WERI-Rb-1 (cell line): ENCODE measurements at places on chromosomes 1 and 21.
A peak's percentile ranks its signal among the peaks of the same experiment; 100 is the strongest.

GRCh38 chr1:162976628-162977027 lies 92.5 kb upstream of the RGS4 start:
- DNase-seq = peak; percentile 24

DNA sequence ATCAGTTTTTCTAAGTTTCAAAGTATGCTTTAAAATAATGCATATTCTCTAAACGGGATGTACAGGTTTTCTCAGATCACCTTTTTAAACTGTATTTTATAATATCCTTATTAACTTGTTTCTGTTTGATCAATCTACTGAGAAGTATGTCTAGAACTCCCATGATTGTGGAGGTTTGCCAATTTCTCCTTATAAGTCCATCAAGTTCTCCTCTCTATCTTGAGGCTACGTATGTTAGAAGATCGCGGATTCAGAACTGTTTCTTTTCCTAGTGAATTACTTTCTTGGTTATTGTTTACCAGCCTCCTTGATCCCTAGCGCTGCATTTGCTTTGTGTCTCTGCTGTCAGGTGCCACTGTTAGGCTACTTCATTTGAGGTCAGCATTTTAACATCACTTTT lies 89.2 kb downstream of the NPHP4 start:
- DNase-seq = no peak

DNA sequence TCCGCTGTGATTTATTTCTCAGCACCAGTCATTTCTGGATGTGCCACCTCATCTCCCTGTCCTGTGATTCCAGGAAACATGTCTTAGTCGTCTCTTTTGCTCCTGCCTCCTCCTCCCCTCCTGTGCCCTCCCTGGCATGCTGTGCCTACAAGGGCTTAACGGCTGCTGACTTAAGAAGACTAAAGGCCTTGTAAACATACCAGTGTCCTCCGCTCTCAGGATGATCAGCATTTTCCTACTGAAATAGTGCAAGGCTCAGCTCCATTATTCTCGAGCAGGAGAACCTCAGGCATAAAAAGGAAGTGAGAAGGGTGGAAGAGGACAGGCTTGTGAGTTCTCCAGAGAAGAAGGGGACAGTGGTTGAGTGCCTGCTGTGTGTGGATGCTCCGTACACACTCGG lies 61.6 kb upstream of the RUNX3 start:
- no peak for DNase-seq

DNA sequence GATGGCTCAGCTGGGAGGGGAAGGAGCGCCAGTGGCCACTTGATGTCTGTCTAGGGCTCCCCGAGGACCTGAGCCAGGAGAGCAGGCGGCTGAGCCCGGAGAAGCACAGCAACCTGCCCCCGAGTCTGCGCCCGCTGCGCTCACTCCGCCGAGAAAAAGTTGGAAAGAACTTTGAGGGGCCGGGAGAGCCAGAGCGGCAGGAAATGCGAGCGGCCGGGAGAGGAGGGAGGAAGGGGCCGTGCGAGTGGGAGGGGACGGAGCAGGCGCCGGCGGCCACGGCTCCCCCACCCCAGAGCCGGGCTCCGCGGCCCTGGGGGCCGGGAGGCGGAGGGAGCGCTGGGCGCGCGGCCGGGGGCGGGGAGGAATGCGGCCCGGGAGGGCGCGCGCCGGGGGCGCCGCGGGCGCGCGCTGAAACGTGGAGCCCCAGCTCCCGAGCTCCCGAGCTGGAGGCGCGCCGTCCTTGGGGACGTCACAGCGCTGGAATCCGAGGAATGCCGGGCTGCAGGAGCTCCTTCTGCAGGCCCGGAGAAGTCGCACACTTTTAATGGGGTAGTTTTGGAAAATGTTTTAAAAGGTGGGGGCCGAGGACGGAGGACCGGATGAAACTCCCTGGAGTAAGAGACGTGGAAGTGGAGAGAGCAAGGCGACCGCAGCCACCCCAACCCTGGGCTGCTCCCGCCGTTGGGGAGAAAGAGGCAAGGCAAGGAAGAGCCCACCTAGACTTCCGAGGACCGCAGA lies at the start of gene PTPN14:
TSS of gene PTPN14 (minus strand) at position 167 of the 738 bp plus-strand sequence. CDS start 86,799 bp downstream, outside the sequence.
- peak; percentile 68 for DNase-seq

DNA sequence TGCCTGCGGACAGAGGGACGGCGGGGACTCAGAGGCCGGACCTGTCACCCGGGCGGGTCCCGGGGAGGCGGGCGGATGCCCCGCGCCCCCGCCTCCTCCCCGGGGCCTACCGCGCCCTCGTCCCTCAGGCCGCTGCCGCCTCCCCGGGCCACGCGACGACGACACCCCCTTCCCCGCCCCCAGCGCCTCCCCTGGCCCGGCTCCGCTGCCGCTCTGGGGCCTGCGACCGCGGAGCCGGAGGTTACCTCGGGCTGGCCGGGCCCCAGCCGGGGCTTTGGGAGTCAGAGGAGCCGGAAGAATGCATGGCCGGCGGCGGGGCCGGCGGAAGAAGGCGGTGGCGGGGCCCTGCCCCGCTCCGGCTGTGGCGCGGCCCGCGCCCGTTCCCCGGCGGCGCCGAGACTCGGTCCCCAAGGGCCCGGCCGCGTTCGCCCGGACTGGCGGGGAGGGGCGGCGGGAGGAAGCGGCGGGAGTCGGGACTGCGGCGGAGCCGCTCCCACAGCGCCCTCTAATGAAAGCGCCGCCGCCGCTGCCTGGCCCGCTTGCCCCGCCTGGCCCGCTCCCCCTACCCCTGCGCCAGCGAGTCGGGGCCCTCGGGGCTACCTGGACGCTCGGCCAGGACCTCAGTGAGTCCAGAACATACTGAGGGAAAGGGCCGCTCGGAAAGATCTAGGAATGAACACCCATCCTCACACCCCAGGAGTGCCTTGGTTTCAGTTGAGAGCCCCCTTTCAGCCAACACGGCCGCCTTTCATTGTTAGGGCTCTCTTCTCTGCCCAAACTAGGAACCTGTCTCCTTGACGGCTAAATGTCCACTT lies at the start of gene LPGAT1:
TSS of gene LPGAT1 (minus strand) at position 436 of the 815 bp plus-strand sequence. CDS start 1,467 bp downstream, outside the sequence.
- peak; percentile 90 for DNase-seq

DNA sequence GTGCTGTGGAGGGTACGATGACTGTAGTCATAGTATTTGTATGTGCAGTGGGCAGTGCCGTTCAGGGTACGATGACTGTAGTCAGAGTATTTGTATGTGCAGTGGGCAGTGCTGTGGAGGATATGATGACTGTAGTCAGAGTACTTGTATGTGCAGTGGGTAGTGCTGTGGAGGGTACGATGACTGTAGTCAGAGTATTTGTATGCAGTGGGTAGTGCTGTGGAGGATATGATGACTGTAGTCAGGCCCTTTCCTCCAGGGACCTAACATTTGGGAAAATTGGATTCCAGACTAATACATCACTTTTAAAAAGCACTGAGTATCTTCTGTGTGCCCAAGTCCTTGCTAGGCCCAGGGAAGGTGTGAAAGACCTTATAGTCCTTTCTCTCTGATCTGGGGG lies 2.9 kb downstream of the ZNF672 start:
- DNase-seq = no peak

- no peak for DNase-seq
Measured at GRCh38 chr1:112196731-112197130, 199.3 kb upstream of the CTTNBP2NL start.

GRCh38 chr1:248404024-248404423 lies 1.2 kb downstream of the OR2T1 start:
- no peak for DNase-seq

- no peak for DNase-seq
Measured at GRCh38 chr1:230459465-230459864, 33.3 kb upstream of the PGBD5 start.

DNA sequence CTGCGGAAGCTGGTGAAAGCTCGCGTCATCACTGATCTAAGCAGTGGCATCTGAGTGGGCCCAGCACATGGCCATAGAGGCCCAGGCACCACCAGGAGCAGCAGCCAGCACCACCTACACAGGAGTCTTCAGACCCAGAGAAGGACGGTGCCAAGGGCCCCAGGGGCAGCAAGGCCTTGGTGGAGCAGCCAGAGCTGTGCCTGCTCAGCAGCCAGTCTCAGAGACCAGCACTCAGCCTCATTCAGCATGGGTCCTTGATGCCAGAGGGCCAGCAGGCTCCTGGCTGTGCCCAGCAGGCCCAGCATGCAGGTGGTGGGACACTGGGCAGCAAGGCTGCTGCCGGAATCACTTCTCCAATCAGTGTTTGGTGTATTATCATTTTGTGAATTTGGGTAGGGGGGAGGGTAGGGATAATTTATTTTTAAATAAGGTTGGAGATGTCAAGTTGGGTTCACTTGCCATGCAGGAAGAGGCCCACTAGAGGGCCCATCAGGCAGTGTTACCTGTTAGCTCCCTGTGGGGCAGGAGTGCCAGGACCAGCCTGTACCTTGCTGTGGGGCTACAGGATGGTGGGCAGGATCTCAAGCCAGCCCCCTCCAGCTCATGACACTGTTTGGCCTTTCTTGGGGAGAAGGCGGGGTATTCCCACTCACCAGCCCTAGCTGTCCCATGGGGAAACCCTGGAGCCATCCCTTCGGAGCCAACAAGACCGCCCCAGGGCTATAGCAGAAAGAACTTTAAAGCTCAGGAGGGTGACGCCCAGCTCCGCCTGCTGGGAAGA lies 3.2 kb upstream of the ARTN start:
- DNase-seq = peak; percentile 43

GRCh38 chr1:203133970-203134725 lies 6.6 kb downstream of the ADORA1 start:
- peak; percentile 74 for DNase-seq

GRCh38 chr1:29651684-29652665 lies 415.7 kb downstream of the PTPRU start:
- no peak for DNase-seq

DNA sequence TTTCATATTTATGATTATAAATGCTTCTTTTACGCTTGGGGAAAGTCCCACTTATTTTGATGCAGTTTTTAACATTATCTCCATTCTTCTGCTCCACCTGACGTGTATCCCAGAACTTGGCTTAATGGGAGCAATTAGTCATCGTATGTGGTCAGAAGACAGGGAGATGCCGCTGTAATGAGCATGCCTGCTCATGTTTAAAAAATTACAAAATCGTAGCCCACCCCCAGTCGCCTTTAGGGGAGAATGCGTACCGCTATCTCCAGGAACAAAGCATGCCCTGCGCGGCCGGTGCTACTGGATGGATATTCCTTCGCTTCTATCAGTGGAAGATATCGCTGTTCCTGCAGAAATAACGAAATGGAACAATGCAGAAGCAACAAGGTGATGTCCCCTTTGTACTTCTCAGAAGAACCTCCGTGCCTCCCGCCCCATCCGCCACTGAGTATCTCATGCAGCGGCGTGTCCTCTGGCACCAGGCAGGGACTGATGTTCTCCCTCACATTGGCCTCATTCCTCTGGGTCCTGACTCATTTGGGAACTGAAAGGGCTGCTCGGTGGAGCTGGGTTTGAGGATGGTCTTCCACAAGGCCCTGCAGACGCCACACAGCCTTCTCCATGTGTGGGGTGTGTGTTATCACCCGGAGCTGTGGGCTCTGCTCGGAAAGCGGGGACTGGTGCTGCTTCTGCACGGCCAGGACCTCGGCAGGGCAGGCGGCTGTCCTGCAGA lies 116.3 kb upstream of the COL6A1 start:
- DNase-seq = no peak

DNA sequence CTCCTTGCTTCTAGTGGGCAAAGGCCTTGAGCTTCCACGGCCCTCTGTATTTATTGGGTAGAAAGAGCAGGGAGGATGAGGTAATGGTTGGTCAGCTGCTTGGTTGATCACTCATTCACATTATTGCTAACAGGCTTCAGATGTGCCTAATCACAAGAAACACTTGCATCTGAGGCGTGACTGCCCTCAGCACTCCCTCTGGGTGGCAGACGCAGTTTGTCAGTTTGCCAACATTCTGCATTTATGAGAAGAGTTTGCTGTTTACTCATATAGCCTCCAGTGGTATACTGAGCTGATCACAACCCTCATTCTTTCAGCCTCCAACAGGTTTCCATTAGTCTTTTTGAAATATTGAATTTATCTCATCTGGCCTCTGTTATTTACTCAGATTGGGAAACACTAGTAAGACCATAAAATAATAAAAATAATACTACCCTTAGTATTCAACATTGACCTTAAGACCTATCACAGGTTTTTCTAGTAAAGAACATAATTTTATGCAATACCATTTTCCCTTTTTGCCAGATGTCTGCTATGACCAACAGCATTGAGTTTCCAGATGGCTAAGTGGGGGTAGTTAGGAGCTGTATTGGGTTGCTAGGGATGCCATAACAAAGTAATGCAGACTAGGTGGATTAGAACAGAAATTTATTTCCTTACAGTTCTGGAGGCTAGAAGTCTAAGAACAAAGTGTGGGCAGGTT lies 53.3 kb downstream of the PTGFR start:
- DNase-seq = no peak

DNA sequence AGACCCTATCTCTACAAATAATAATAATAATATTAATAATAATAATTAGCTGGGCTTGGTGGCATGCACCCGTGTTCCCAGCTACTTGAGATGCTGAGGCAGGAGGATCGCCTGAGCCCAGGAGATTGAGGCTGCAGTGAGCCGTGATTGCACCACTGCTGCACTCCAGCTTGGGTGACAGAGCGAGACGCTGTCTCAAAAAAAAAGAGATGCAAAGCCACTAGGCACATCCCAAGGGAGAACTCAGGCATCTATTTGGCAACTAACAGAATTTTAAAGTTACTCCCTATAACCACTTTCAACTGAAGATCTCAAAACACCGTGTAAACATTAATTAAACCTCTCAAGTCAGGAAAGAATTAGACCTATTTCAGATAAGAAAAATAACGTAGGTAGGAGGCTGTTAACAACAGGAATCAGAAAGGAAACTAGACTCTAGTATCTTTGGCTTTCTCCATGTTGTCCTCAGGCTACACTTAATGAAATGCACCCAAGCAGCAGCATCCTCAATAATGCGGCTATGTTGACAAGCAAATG lies 3.7 kb downstream of the RNF19B start:
- DNase-seq = no peak

GRCh38 chr21:45244799-45245340 lies 42.8 kb downstream of the POFUT2 start:
- DNase-seq = peak; percentile 4

DNA sequence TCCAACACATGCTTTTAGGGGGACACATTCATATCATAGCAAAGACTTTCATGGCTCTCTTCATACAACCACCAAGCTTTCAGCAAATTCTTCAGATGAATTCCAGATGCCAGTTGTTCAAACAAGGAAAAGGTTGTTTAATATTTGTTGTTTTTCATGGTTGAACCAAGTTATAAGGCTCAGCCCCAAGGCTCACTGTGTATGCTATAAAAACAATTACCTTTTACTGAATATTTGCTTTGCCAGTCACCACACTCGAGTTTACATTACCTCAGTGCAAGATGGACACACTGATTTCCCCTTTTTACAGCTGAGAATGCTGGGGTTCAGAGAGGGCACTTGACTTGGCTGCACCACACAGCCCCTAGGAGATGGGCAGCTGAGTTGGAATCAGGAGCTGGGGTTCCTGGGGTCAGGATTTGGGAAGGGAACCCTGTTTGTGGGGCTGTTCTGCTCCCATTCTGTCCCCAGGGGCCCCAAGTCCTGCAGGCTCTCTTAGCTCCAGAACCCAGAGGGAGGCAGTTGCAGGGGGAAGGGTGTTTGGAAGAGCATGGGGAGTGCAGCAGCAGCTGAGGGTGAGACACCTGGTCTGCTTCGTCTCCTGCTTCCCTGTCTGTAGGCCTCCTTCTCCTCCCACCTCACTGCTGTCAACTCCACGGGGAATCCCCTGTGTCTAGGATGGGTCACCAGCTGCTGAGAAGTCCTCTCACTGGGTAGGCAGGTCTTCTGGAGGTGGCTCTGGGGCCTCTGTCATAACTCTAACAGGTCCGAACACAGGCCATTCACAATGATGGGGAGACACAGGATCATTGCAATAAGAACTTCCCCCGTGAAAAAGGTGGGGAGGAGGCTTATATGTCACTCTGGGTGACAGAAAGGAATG lies 12.8 kb upstream of the TMPRSS2 start:
- no peak for DNase-seq

GRCh38 chr1:8025671-8026144 lies 401 bp downstream of the ERRFI1 start:
- DNase-seq = no peak

GRCh38 chr1:54464477-54465146 lies 58.4 kb upstream of the SSBP3 start:
- DNase-seq = no peak
